ENCODE measurements at places on chromosomes 1 and 21.

DNA sequence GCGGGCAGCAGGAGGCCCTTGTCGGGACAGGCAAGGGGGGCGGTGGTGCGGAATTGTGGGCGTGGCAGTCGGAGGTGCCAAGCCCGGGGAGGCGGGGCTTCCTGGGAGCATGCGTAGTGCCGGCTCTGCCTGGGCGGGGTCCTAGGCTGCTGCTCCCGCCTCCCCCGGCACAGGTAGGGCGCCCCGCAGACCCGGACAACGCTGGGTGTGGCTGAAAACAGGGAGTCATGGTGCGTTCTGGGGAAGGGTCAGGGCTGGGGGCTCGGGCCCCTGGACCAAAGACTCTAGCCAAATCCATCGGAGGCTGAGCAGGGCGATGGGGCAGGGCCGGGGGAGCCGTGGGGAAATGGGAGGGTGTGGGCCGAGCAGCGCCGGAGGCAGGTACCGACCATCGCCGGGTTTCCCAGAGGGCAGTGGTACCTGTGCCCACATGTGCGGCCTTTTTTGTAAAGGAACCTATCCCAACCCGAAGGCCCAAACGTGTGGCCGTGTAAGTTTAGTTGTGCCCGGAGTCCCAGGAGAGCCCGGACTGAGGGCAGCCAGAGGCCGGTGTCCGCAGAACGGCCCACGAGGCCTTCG is 231.9 kb downstream of the SDCCAG8 start:
- H3K4me1 ChIP-seq: peaks cover 4% of the 10 kb centered on the region
- H3K4me3 ChIP-seq: no peak overlapping the region
- no peaks in the 10 kb centered on the region for H3K27me3 ChIP-seq

DNA sequence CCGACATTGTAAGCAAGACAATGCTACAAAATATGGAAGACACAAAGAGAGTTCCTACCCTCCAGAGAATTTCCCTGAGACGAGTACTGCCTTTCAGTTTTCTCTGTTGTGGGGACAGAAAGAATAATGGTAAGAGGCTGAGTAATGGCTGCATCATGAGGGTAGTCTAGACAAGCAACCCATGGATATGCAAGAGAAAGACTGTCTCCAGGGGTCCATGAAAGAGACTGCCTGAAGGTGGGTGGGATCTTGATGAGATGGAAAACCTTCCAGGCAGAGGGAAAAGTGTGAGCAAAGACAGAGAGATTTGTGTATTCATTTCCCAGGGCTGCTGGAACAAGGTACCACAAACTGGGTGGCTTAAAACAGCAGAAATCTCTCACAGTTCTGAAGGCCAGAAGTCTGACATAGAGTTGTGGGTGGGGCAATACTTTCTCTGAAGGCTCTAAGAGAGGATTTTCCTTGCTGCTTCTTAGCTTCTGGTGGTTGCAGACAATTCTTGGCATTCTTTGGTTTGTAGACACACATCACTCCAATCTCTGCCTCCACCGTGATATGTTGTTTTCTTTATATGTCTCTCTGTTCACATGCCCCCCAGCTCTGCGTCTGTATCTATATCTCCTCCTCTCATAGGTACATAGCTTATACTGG is 41.4 kb downstream of the ANP32E start:
- H3K4me3 ChIP-seq: no peak overlapping the region
- H3K4me1 ChIP-seq: no peaks in the 10 kb centered on the region
- no peak overlapping the region for H3K27ac ChIP-seq
- no peaks in the 10 kb centered on the region for H3K36me3 ChIP-seq
- H3K27me3 ChIP-seq: no peaks in the 10 kb centered on the region

- H3K27ac ChIP-seq: no peak overlapping the region
- no peaks in the 10 kb centered on the region for H3K27me3 ChIP-seq
- H3K4me3 ChIP-seq: no peak overlapping the region
- DNase-seq: no peak
These were observed 96.2 kb downstream of the ZMYM4 start for GRCh38 chr1:35364741-35365140.

DNA sequence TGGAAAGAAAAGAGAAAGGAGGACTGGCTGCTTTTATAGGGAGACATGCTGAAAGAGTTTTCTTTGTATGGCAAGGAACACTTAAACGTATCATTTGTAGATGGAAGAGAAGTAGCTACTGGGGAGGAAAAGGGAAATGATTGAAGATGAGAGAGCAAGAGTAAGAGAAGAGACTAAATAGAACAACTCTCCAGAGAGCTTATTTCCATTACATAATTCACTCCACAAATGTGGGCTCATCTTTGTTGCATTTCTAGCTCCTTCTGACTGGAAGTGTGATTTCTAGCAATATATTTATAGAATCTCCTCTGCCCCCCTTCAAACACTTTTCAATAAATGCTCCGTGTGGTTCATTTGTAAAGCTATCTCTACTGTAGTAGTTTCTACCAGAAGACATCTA is 71.0 kb downstream of the ST6GALNAC5 start:
- H3K4me3 ChIP-seq: no peak overlapping the region
- no peaks in the 10 kb centered on the region for H3K36me3 ChIP-seq
- DNase-seq: no peak
- H3K27ac ChIP-seq: no peak overlapping the region

DNA sequence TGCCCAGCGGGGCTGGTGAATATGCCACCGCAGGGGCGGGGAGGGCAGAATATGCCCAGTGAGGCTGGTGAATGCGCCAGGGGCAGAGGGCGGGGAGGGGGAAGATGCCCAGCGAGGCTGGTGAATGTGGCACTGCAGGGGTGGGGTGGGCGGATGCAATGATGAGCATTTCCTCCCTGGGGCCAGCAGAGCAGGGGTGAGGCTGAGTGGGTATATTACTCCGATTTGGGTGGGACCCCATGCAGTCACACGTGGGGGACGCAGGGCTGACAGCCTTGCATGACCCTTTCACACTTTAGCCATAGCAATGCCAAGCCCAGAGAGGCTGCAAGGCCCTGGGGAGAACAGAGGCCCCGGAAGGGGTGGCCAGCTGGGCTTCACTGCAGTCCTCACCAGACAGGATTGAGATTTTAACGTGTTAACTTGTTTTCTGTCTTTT is 9.3 kb upstream of the SLX9 start:
- peaks cover 51% of the 10 kb centered on the region for H3K4me1 ChIP-seq
- peak overlapping the region; percentile 87 for H3K27ac ChIP-seq
- peak overlapping the region; percentile 80 for H3K4me3 ChIP-seq
- DNase-seq: peak; percentile 77

DNA sequence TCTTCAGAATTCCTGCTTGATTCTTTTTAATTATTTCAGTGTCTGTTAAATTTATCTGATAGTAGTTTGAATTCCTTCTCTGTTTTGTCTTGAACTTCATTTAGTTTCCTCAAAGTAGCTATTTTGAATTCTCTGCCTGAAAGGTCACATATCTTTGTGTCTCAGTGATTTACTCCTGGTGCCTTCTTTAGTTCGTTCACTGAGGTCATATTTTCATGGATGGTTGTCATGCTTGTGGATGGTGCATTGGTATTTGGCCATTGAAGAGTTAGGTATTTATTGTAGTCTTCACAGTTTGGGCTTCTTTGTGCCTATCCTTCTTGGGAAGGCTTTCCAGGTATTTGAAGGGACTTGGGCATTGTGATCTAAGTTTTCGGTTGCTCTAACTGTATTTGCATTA is 267.9 kb downstream of the HHAT start:
- no peak for DNase-seq
- peaks cover 1% of the 10 kb centered on the region for H3K36me3 ChIP-seq
- H3K27ac ChIP-seq: no peak overlapping the region
- no peaks in the 10 kb centered on the region for H3K27me3 ChIP-seq

DNA sequence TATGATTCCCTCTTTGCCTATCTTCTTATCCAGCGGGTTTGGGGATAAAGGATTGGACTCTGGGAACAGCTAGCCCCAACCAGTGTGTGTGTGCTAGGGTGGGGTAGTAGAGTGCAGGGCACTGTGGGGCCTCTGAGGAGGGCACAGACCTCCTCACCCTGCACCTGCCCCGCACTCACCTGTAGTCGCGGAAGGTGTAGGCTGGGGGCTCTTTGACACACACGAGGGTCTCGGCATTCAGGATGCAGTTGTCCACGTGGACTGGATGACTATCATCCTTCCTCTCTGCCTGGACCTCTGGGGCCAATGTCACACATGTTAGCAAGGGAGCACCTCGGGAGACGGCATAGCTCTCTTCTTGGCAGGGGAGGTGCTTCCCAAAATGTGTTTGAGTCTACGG is 8.0 kb upstream of the CLDN19 start:
- H3K27me3 ChIP-seq: no peaks in the 10 kb centered on the region
- no peak overlapping the region for H3K27ac ChIP-seq
- H3K4me3 ChIP-seq: no peak overlapping the region
- DNase-seq: no peak
- H3K36me3 ChIP-seq: peaks cover 24% of the 10 kb centered on the region
- H3K4me1 ChIP-seq: no peaks in the 10 kb centered on the region

- no peak for DNase-seq
- H3K27me3 ChIP-seq: peaks cover 9% of the 10 kb centered on the region
- H3K4me3 ChIP-seq: no peak overlapping the region
- H3K4me1 ChIP-seq: no peaks in the 10 kb centered on the region
These were observed 13.4 kb downstream of the DDR2 start for GRCh38 chr1:162645666-162646065.

DNA sequence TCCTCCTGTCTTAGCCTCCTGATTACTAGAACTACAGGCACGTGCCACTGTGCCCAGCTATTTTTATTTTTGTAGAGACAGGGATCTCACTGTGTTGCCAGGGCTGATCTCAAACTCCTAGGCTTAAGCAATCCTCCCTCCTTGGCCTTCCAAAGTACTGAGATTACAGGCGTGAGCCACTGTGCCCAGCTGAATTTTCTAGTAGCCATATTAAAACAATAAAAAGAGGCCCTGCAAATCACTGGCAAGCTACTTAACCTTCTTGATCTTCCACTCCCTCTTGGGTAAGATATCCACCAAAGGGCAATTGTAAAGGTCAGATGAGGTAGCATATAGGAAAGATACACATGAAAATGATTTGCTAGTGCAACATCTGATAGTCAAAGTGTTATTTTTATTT is 65.6 kb upstream of the SRSF10 start:
- no peak overlapping the region for H3K4me3 ChIP-seq
- no peaks in the 10 kb centered on the region for H3K4me1 ChIP-seq

DNA sequence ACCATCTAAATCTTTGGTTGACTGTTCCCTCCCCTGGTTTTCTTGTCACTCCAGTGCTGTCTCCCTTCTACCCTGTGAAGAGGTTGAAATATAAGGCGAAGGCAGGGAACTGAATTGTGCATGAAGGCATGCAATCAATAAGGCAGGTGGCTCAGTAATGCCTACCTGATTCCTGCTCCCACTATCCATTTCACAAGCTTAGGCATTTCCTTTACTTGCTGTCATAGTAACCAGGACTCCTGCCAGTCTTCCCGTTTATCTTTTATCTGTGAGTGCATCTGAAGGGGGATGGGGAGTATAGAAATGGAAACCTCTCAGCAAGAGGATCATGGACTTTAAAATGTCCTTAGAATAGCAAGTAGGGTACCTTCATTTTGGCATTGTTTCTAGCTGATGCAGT is 40.5 kb downstream of the MRPS6 start:
- no peak overlapping the region for H3K27ac ChIP-seq
- H3K36me3 ChIP-seq: peaks cover 34% of the 10 kb centered on the region
- DNase-seq: no peak
- no peak overlapping the region for H3K4me3 ChIP-seq
- H3K27me3 ChIP-seq: no peaks in the 10 kb centered on the region

DNA sequence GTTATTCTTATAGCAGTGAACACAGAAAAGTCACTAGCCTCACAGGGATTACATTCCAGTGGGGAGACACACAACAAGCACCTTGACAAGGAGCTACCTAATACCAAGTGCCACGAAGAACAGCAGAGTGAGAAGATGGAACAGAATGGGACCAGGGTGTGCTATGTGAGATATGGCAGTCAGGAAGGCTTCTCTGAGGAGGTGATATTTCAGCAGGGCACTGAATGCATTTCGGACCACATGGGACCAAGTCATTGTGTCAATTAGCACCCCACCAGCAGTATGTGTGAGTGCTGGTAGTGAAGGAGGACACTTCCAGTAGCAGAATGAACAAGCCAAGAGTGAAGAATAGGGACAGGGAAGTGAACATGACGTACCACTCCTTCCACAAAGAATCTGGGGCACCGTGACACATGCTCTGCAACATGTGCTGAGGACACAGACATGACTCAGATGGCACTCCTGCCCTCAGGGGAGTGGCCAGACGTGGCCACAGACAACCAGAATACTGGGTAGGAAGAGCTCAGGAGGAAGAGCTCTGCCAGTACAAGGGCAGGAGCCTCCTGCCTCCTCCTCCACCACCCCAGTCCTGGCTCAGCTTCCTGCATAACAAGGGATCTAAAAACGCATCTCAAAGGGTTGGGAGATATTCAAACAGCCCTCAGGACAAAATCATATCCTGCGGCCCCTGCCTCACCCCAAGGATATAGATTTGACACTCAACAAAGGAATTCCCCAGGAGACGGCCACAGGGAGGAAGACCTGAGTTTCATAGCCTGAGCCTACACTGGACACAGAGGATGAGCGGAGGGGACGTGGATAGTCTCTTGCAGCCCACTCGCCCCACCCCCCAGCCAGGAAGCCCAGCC is 102.5 kb downstream of the TRABD2B start:
- no peaks in the 10 kb centered on the region for H3K4me1 ChIP-seq
- H3K27me3 ChIP-seq: peaks cover 2% of the 10 kb centered on the region
- no peak overlapping the region for H3K4me3 ChIP-seq
- H3K27ac ChIP-seq: no peak overlapping the region

- H3K4me1 ChIP-seq: peaks cover 3% of the 10 kb centered on the region
- no peak overlapping the region for H3K4me3 ChIP-seq
- no peaks in the 10 kb centered on the region for H3K36me3 ChIP-seq
- H3K27ac ChIP-seq: no peak overlapping the region
- H3K27me3 ChIP-seq: peaks cover 4% of the 10 kb centered on the region
These were observed 90.9 kb upstream of the KCNK1 start for GRCh38 chr1:233523047-233523446.

DNA sequence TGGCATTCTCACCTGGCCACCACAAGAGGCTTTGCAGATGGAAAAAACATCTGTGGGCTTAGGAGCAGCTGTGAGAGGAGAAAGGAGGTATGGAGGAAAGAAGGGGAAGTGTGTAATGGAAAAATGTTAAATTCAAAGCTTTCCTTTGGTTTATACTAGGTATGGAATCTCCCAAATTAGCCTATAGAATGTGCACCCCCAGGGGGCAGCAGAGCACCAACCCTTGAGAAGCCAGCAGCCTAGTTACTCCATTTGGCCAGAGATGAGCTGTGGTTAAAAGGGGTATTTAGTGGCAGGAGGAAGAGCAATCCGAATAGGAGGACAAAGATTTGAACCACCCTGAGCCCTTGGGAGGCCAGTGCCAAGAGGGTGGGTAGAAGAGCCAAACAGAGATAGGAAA is 97.5 kb upstream of the CTTNBP2NL start:
- H3K27ac ChIP-seq: no peak overlapping the region
- no peaks in the 10 kb centered on the region for H3K36me3 ChIP-seq
- no peaks in the 10 kb centered on the region for H3K4me1 ChIP-seq

DNA sequence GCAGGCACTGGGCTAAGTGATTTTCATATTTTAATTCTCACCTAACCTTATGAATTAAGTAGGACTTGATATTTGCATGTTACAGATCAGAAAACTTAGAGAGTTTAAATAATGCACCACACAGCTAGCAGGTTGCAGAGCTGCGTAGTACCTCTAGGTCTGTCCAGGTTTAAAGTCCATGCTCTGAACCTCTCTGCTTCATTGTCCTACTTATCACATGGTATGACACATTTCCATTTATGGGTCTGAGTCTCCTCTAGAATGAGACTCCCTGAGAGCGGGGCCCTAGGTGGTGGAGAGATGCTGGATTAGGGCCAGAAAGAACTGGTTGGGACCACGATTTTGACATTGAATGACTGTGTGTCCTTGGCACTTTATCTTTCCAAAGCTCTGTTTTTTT is 102.5 kb upstream of the USP24 start:
- peaks cover 4% of the 10 kb centered on the region for H3K27me3 ChIP-seq
- no peak overlapping the region for H3K27ac ChIP-seq
- DNase-seq: no peak
- no peak overlapping the region for H3K4me3 ChIP-seq
- H3K36me3 ChIP-seq: no peaks in the 10 kb centered on the region
- H3K4me1 ChIP-seq: peaks cover 3% of the 10 kb centered on the region

All from activated naive CD4-positive, alpha-beta T cell treated with anti-CD3 and anti-CD28 coated beads for 36 hours (primary cell).